GM12891 (cell line): ENCODE measurements at places on chromosomes 13 and 19.

- no peak for DNase-seq
Observed at GRCh38 chr19:56092685-56093631, 28.1 kb downstream of the ZNF787 start.

GRCh38 chr13:113448885-113449692, 4.2 kb downstream of the ADPRHL1 start:
- peak; percentile 49 for DNase-seq

DNA sequence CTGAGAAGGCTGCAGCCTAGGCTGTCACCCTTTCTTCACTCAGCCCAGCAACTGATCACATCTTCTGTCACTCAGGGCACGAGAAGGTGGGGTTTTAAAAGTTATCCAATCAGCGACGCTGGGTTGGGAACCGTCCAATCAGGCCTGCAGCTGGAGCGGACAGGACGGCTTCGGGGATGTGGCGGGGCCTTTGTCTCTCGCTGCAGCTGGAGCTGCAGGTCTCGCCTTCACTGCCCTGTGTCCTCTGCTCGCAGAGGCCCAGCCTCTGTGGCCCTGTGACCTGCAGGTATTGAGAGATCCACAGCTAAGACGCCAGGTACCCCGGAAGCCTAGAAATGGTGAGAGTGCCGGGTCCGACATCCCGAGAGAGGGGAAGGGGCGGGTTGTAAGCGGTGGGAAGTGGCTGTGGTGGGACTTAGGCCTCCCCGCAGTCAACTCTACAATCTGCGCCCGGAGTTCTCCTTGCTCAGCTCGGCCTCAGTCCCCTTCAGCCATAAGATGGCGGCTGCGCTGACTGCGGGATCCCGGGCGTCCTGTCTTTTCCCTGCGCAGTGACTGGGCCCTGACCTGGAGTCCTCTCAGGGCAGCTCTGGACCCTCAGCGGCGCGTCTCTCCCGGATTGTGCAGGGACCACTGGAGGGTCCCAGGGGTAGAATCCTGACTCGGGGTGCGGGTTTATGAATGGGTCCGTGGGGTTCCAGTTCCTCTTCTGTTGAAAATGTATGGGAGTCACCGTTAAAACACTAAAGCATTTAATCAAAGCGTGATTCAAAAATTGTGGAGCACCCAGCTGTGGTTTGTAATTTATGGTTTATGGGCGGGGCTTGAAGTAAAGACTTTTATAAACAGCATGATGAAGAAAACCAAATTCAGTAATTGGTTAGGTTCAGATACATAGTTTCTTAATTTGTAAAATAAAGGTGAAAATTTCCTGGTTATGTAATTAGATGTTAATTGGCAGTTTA, at the start of gene ZNF714:
TSS of gene ZNF714 (plus strand) at position 193 of the 965 bp plus-strand sequence. CDS start 16,066 bp downstream, outside the sequence.
- DNase-seq = peak; percentile 66

DNA sequence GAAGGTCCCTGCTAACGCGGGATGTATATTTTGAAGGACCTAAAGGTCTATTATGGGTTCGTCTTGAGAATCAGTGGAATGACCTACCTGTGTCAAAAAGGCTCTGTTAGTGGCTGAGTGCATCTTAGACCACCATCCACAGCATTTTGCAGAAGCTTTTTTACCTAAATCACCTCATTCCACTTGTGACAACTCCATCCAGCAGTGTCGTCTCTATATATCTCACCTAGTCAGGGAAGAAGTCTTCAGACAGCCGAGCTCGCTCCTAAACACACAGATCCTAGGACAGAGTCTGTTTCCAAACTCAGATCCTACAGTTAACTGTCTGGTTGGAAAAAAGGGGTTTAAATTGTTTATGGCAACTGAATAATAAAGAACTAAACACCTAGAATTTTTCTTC, 33.7 kb downstream of the COL4A1 start:
- DNase-seq = no peak
